Smooth muscle cell of the brain vasculature (primary cell): ENCODE measurements at places on chromosomes 3 and 15.

GRCh38 chr3:135966271-135966961 is 888 bp downstream of the PPP2R3A start:
- DNase-seq: no peak

- no peak for DNase-seq
Measured at GRCh38 chr15:98017150-98017964, 56.9 kb downstream of the ARRDC4 start.

DNA sequence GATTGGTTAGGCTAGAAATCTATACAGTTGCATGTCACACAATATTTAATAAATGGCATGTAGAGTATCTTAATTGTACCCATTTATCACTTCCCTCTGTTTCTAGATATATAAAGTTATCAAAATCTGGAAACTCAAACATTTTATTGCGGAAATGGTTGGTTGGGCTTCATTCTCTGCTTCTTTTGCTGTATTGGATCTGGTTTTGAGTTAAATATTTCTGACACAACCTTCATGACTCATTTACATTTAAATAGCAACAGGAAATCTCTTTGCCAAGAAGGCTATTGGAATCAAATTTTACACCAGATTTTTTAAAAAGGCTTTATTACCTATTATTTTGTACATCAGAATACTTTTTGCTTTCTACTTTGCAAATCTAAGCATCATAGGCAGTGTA is 153.8 kb downstream of the EBLN2 start:
- DNase-seq: no peak

GRCh38 chr3:11211531-11212298 is 57.4 kb downstream of the HRH1 start:
- no peak for DNase-seq

- peak; percentile 78 for DNase-seq
Measured at GRCh38 chr3:17157713-17158112, 273.0 kb downstream of the PLCL2 start.
